AG20443 (cell line): ENCODE measurements at places on chromosomes 5 and 9.

GRCh38 chr9:4077499-4078102 is 222.3 kb downstream of the GLIS3 start:
- DNase-seq = peak; percentile 82

DNA sequence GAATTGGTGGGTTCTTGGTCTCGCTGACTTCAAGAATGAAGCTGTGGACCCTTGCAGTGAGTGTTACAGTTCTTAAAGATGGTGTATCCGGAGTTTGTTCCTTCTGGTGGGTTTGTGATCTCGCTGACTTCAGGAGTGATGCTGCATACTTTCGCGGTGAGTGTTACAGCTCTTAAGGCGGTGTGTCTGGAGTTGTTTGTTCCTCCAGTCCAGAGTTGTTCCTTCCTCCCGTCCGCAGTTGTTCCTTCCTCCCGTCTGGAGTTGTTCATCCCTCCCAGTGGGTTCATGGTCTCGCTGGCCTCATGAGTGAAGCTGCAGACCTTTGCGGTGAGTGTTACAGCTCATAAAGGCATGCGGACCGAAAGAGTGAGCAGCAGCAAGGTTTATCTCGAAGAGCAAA is 159.6 kb upstream of the ADAMTSL1 start:
- no peak for DNase-seq

DNA sequence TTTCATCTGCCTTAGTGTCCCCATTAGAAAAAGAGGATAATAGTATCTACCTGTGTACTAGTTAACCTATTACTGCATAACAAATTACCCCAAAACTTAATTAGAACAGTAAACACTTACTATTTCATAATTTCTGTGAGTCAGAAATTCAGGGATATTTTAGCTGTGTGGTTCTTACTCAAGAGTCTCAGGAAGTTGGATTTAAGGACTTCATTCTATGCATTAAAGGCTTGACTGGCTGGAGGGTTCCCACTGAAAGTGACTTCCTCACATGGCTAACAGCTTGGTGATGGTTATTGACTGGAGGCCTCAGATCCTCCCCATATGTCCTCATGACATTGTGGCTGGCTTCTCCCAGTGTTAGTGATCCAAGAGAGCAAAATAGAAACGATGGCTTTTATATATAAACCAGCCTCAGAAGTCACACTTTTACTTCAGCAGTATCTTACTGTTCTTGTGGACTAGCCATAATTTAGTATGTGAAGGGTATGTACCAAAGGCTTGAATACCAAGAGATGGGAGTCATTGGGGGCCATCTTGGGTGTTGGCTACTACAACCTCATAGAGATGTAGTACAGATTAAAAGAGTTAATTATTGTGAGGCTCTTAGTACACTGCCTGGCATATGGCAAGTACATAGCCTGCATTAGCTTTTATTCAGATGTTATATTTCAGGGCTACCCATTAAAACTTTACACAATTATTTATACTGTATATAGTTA is 9.9 kb downstream of the RAD23B start:
- DNase-seq = no peak

- DNase-seq = no peak
Measured at GRCh38 chr5:132640613-132641012, 17.4 kb upstream of the IL13 start.

DNA sequence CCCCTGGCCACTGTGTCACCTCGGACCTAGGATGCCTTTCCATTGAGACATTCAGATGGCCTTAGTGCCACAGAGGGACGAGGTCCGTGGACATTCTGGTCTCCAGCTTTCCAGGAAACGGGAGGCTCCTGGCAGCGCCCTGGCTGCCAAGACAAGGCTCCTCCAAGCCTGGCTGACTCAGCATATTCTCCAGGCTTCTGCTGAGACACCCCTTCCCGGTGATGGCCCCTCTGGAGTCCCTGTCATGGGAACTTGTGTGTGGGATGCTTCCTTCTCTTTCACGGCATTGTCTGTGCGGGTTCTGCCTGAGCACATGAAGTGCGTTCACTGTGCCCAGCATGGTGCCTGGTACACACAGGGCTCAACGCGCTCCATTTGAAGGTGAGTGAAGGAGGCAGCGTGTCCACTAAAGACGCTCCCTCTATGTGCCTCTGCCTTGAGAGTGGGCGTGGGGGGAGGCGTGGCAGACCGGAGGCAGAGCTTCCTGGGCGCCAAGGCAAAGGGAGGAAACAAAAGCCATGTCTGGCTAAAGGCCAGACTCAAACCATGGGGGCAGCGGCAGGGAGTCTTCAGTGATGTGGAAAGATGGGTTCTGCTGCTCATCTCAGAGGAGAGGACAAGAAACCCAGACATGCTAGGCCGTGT is 46.4 kb upstream of the PRRC2B start:
- peak; percentile 14 for DNase-seq

GRCh38 chr9:109499093-109499630 is 1.1 kb upstream of the PTPN3 start:
- DNase-seq = no peak
